Activated T-cell treated with anti-CD3 and anti-CD28 coated beads, Interleukin-2, amount 50 U/mL, for 24 hours (primary cell): ENCODE measurements at places on chromosomes 11 and 22.

DNA sequence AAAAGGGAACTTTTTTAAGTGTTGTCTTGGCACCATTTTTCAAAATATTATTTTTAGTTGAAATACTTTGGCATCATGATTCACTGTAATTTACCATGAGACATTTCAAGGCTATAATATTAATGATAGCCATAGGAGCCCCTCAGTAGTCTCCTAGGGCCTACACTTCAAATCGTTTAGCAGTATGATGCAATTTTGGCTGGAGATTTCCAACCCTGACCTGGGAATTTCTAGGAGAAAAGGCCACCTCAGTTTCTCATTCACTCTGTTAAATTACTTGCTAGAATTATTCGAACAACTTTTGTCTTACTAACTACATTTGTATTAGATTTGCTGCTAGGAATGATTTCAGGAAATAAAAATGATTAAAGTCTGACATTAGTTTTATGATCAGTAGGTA is 1610.9 kb upstream of the RAG2 start:
- DNase-seq: no peak

- no peak for DNase-seq
Measured at GRCh38 chr22:46578824-46579561, 41.2 kb upstream of the GRAMD4 start.

GRCh38 chr22:38316364-38317121 is 690 bp downstream of the CSNK1E start:
- peak; percentile 77 for DNase-seq

DNA sequence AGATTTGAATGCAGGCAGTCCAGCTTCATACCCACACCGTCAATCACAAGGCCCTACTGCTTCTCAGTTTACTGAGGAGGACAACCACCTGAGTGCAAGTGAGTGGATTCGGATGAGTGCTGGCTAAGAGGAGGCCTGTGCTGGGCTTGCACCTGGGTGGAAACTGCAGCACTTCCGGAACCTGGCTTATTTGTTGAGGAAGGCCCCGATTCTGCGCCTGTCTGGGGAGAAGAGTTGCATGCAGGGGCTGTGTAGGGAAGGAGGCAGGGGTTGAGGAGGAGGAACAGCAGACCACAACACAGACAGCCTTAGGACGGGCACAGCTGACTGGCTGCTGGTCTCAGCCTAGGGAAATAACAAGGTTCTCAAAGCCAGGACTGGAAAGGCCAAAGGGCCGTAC is 20.8 kb downstream of the ABTB2 start:
- DNase-seq: no peak

DNA sequence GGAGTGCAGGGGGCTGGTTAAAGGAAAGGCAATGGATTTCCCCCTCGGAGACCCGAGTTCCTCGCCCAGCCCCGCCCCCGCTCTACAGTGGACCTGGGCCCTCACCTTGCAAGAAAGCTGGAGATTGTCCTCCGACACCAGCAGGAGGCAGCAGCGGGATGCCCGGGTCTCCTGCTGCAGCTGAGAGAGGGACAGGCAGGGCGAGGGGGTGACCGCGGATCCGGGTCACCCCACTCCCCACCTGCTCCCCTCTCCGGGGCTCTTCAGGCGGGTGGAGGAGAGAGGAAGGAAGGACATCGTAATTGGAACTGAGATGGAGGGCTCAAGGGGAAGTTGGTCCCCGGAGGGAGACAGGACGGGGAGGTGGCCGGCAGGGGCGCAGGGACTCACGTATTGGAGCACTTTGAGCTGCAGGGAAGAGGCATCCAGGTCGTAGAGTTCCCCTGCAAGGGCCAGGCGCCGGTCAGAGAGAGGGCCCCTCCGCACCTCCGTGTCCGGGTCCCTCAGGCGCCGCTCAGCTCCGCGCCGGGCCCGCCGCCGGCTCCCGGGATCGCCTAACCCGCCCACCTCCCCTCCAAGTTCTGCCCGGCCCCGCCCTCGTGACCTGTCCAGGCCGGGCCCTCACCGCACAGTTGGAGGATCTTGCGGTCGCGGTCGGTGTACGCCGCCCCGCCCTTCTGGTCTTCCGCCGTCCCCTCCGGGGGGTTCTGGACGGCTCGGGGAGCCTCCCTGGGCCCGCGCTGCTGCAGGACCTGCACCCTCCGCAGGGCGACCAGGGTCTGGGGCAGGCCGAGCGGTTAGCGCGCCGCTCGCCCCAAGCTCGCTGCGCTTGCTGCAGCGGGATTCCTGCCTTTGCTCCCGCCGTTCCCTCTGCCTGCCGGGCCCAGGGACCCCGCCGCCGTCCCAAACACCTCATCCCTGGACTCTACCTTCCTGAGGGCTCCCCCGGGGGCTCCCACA is 84.1 kb downstream of the PDE2A start:
- peak; percentile 71 for DNase-seq

DNA sequence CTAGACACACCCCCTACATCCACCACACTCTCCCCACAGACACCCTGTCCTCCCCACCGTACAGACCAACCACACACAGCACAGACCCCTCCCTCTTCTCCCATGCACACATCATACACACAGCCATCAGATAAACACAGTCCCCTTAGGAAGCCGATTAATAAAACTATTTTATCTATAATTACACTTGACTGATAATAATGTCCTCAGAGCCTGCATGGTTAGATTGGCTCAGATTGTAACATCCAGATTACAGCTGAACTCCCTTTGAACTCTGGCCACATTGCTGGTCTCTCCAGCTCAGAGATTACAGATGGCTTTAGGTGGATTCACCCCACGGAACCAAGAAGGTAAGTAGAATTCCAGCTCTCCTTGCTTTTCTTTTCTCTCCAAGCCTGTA is 9.5 kb upstream of the ELF5 start:
- DNase-seq: no peak

GRCh38 chr11:1643146-1643690 is 13.6 kb downstream of the KRTAP5-5 start:
- no peak for DNase-seq

- no peak for DNase-seq
Measured at GRCh38 chr11:72036687-72037086, 38.0 kb downstream of the IL18BP start.

DNA sequence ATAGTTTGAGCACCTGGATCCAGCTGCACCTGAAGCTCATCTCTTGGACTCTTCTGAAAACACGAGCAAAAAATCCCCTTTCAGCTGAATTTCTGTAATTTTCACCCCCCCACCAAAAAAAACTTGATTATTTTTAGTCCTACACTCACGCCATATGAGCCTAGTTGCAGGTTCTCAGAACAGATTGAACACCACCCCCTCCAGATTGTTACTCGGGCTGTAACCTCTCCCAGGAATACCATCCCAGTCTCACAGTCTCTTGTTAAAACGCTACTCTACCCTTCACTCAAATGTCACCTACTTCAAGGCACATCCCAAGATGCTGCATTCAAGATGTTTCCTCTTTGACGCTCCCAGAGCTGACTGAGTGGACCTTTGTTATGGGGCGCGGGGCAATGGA is 96.3 kb upstream of the PRDM11 start:
- no peak for DNase-seq

DNA sequence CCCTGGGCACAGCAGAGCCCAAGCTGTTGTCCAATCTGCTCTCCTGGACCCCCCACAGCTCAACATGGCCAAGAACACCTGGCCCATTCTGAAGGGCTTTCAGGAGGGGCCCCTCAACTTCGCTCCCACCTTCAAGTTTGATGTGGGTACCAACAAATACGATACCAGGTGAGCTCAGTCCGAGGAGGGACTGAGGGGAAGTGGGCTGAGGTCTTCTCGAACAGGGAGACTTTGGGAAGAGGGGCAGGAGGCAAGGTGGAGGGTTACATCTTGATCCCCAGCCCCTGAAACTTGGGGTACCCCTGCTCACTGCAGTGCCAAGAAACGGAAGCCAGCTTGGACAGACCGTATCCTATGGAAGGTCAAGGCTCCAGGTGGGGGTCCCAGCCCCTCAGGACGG is 5.4 kb downstream of the INPP5J start:
- DNase-seq: no peak

- DNase-seq: no peak
Measured at GRCh38 chr11:103875855-103876510, 160.5 kb upstream of the DDI1 start.
